Activated CD4-positive, alpha-beta T cell treated with anti-CD3 and anti-CD28 coated beads, Interleukin-2, amount 10 ng/mL, durations not matched to agents 24 days and 14 days (primary cell): ENCODE measurements at places on chromosomes 12 and 14. TPM values are rescaled to one million over a fixed set of nuclear protein-coding genes. Genes with fewer than 3 reads are reported as not detected.

GRCh38 chr12:94941440-94941862, 62.0 kb downstream of the NDUFA12 start:
- peaks cover 30% of the 10 kb centered on the region for H3K4me1 ChIP-seq
- peaks cover 2% of the 10 kb centered on the region for H3K27me3 ChIP-seq
- H3K36me3 ChIP-seq = peaks cover 14% of the 10 kb centered on the region
- H3K4me3 ChIP-seq = peak overlapping the region; percentile 22
- peak; percentile 77 for DNase-seq

GRCh38 chr12:102811110-102811737, 105.8 kb downstream of the PAH start:
- H3K36me3 ChIP-seq = no peaks in the 10 kb centered on the region
- H3K27me3 ChIP-seq = peaks cover 10% of the 10 kb centered on the region
- no peak overlapping the region for H3K4me3 ChIP-seq
- H3K4me1 ChIP-seq = no peaks in the 10 kb centered on the region
- no peak overlapping the region for H3K27ac ChIP-seq

- no peaks in the 10 kb centered on the region for H3K27me3 ChIP-seq
- H3K36me3 ChIP-seq = no peaks in the 10 kb centered on the region
- no peak for DNase-seq
- no peaks in the 10 kb centered on the region for H3K4me1 ChIP-seq
These were observed 334.7 kb downstream of the BMP4 start for GRCh38 chr14:53621921-53622320.

GRCh38 chr12:20436316-20436715, 68.0 kb downstream of the PDE3A start:
- H3K4me3 ChIP-seq = no peak overlapping the region
- no peaks in the 10 kb centered on the region for H3K27me3 ChIP-seq
- DNase-seq = no peak
- no peak overlapping the region for H3K27ac ChIP-seq
- no peaks in the 10 kb centered on the region for H3K36me3 ChIP-seq

DNA sequence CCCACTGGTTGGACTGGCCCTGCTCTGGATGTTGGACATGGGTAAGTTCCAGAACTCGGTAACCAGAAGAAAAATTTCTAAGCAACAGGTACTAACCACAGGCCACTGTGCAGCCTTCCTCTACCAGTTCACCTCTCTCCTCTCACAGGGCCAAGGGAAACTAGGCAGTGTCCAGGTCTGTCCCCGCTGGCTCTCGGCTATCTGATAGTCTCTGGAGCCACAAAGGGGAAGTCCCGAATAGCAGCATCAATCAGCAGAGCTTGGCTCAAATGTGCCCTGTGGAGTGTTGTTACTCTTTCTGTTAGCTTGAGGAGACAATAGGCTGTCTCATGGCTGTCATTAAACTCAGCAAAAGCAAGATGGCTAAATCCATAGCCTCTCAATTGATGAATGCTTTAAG, 73.2 kb downstream of the TSPAN11 start:
- H3K4me1 ChIP-seq = no peaks in the 10 kb centered on the region
- H3K27me3 ChIP-seq = no peaks in the 10 kb centered on the region
- DNase-seq = no peak
- H3K27ac ChIP-seq = no peak overlapping the region

DNA sequence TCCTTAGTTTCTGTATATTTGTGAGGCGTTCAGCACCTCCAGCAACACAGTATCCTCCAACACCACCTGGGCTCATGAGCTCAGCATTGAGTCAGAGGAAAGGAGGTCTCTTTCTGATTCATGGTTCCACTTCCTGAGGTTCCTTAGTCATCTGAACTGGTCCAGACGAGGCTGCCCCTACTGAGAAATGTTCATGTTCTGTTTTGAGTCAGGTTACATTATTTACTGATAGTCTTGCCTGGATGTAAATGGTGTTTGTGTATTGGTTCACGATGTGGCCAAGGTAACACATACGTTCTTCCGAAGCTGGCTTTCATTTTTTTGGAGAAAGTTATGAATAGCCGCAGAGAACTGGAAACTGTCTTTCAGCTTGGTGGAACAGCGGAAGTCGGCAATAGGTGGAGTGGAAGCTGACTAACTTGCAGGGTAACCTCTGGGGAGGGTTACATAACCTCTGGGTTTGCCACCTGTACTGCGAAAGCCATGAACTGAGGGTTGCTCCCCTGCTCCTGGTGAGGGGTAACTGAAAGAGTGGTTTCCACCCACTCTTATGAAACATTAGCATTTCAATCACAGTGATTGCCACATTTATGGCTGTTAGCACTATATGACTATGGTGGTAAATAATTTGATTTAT, 42.2 kb upstream of the MANSC4 start:
- peak overlapping the region; percentile 53 for H3K4me3 ChIP-seq
- peaks cover 34% of the 10 kb centered on the region for H3K4me1 ChIP-seq
- peaks cover 55% of the 10 kb centered on the region for H3K27me3 ChIP-seq
- peak; percentile 84 for DNase-seq
- peak overlapping the region; percentile 87 for H3K27ac ChIP-seq
- no peaks in the 10 kb centered on the region for H3K36me3 ChIP-seq

Gene C1R
- 1.4 and 2.5 TPM in 2 replicates for total RNA-seq
